ENCODE measurements at places on chromosomes 11 and 22.
A peak's percentile ranks its signal among the peaks of the same experiment; 100 is the strongest.

DNA sequence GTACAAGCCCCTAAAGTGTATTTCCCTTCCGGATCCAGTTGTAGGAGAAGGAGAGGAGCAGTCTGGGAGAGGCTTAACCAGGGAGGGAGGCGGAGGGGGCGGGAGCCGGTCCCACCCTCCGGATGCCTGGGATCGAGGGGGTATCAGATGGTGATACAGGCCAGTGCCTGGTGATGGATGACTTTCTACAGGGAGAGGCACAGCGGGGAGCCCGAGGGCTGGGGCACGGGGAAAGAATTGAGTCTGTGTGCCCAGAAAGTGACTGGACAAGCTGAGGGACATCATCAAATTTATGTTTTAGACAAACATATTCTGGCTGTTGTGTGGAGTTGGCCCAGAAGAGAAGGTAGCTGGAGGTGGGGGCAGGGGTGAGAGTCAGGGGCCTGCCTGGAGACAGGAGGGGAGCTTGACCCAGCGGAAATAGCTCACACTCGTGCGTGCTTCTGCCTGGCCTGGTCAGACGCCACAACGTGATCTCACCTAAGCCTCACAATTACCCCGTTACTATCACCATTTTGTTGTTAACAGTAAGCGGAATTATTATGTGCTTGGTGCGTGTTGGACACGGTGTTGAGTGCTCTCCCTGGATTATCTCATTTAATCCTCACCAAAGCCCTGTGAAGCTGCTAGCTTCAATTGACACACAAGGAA is 42.4 kb downstream of the AMPD3 start:
- DNase-seq: no peak

DNA sequence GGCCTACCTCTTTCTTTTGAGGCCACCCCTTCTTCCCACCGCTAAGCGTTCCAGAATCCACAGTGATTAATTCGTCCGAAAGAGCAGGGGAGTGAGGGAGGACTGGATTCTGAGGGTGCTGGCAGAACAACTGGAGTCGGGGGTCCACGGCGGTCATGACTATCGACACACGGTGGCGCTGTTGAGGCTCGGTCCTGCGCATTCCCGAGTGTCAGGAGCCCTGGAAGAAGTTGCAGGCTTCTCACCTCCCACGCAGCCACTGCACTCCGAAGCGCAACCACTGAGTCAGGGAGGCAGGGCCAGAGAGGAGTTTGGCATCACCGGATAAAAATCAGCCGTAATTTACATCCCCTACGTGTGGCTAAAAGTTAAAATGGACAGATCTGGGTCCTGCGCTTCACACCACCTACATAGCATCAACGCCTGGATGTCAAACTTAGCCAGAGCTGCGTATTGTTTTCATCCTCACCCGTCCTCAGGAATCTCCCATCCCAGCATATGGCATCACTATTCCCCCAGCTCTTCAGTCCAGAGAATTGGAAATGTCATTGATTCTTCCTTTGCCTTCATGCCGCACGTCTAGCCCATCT is 10.7 kb upstream of the CTSF start:
- DNase-seq: peak; percentile 83

- DNase-seq: no peak
These were observed 58.9 kb upstream of the MYEOV start for GRCh38 chr11:69234740-69235710.

DNA sequence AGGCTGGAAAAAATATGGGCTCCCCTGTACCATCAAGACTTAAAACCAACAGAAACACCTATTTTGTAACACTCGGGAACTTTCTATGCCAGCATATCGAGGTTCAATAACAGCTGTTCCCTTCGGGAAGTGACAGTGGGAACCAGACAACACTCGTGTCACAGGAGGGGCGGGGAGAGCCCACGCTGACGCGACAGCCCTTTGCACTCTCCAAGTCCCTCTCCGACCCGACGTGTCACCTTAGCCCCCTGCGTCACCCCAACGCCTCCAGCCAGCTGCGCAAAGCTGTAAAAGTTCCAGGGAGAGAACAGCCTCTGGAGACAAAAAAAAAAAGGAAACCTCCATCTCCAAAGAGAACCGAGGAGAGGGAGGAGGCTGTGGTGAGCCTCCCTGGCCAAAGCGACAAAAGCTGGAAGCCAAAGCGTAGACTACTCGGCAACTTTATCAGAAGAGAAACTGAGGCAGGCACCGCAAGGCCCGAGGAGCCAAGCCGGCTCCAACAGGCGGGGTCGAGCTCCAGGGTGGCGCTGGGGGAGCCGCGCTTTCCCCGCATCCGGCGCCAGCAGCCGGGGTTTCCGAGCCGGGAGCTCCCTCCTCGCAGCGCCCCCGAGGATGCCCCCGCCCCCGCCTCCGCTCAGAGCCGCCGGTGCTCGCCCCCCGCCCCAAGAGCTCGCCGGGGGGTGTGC is 751 bp downstream of the ARFGAP3 start:
- no peak for DNase-seq

- DNase-seq: no peak
These were observed 107.4 kb downstream of the SGSM3 start for GRCh38 chr22:40477683-40478337.

GRCh38 chr22:25722626-25723025 is 19.4 kb upstream of the MYO18B start:
- DNase-seq: no peak

- DNase-seq: no peak
These were observed 135.6 kb upstream of the ZC3H12C start for GRCh38 chr11:109957601-109958000.

- no peak for DNase-seq
These were observed 14.1 kb upstream of the SLC25A18 start for GRCh38 chr22:17549183-17549582.

Data from cerebellum (tissue), 4 donors.